ENCODE measurements at places on chromosomes 1 and 21.

DNA sequence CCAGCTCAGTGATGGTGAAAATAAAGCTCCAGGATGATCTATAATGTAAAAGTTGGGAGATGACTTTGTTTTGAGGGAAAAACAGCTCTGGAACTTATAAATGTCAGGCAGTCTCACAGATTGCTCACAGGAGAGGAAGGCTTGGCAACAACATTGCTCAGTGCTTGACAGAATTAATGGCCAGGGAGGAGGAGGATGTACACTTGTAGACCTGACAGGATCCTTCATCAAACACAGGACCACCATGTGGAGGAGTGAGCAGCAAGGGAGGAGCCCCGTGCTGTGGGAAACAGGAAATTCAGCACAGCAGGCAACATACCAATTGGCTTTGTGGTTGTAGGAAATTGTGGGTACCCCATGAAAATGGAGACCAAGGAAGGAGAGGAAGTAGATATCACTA is 291.8 kb upstream of the CAMK1G start:
- no peak for DNase-seq

DNA sequence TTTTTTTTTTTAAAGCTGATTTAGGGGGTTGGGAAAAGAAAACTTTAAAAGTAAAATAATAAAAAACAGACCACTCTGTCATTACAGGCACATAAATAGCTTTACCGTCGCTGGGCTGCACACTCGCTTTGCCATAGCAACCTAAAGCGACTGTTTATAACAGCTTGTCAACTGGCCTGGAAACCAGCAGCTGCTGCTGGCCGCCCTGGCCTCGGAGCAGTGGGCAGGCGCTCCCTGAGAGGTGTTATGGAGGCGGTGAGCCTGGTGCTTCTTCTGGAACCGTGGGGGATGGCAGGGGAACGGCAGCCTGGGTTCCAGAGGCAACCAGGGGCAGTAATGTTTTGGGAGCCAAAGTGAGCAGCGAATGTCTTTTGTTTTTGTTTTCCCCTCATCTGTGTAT is 45.7 kb downstream of the ATP2B4 start:
- no peak for DNase-seq

DNA sequence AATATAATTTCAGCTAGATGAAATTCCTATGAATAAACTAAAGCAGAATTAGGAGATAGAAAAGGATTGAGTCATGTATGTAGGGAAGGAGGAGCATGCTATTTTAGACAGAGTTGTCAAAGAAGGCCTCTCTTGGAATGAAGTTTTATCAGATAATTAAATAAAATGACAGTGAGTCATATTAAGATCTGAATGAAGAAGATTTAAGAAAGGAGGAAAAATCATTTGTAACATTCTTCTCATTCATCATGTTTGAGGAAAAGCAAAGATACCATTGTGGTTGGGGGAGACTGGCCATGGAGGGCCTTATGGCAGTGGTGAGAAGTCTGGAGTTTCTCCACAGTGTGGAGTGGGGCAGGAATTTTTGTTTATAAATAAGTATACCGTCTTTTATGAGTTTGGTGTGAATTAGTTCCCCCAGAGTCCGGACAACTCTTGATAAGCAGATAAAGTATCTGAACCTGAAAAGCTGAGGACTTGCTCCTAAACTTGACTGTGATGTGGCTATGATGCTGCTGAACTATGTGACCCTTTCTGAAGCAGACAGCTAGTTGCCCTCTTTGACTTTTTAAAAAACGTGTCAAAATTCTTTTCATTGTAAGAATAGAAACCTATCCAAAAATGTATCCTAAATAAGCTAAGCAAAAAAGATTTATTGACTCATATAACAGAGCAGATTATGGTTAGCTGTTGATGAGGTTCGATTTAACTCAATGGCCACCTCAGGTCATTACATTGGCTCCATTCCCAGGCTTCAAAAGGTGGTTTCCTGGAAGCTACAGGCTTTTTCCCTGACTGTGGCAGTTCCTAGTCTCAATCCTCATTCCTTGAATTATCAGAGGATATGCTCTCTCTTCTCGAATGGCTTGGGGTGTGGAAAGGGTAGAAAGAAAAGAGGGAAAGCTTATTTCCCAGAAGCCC is 90.8 kb downstream of the LHX9 start:
- no peak for DNase-seq

GRCh38 chr1:203017692-203018091 is 8.6 kb upstream of the PPFIA4 start:
- no peak for DNase-seq

GRCh38 chr1:22418312-22418711 is 33.3 kb upstream of the ZBTB40 start:
- no peak for DNase-seq

- no peak for DNase-seq
Observed at GRCh38 chr1:205719762-205720161, 30.2 kb downstream of the NUCKS1 start.

DNA sequence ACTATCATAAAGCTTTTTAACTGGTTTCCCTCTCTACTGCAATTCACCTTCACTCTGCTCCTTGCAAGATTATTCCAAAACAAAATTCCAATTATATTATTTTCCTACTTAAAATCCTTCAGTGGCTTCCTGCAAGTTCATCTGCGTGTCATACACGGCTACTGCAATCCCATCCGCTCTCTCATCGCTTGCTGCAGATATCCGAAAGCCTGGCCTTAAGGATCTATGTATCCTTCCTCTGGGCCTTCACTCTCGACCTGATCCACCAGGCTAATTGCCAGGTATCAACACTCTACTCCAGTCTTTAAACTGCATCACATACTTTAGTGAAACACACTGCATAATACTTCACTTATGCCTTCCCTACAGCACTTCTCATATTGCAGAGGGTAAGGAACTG is 44.0 kb downstream of the VAV3 start:
- no peak for DNase-seq

DNA sequence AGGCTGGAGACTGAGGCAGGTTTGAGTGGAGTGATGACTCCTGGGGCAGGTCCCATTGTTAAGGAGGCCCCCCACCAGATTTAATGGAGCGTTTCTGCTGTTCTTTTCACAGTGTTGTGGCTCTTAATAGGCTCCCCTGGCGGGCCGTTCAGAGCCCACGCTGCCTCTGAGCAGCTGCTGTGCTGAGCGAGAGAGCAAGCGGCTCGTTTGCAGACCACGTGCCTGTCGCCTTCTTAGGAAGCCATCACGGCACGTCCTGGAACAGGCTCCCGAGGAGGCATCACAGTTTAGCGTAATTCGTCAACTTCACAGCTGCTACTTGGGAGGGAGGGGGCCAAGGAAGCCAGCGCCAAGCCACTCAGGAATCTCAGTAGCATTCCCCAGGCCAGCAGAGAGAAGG is 70.5 kb upstream of the CTTNBP2NL start:
- no peak for DNase-seq

DNA sequence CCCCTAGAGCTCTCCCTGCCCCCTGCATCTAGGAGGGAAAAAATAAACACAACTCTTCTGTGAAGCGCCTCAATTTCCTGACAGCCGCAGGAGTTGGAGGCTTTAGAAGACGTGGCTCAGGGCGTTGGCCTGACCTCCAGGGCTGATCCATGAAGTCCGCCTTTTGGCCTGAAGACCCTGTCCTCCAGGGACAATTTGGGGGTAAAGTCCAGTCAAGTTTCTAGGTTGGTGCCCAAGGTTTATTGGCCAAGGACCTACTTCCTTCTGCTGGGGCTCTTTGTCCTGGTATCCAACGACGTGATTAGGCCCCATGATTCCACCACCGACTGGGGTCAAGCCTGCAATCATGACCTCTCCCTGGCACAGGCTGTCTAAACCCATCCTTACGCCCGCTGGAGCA is 54.9 kb downstream of the PTPRF start:
- DNase-seq, result no peak

- no peak for DNase-seq
Observed at GRCh38 chr1:164725401-164725800, 166.4 kb downstream of the PBX1 start.

GRCh38 chr1:173601588-173601987 is 1.3 kb downstream of the SLC9C2 start:
- no peak for DNase-seq

GRCh38 chr1:211775170-211775569 is 55.4 kb downstream of the LPGAT1 start:
- DNase-seq, result no peak

DNA sequence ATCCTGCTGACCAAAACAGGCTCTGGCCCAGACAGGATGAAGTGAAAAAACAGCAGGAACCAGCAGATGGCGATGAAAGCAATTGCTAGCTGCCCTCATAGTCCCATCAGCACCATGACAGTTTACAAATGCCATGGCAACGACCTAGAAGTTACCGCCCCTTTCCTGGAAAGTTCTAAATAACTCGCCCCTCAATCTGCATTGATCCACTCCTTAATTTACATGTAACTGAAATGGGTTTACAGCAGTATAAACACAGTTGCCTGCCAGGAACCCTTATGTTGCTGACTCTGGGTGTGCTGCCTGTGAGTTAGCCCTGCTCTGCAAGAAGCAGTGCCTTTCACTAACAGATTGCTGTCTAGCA is 65.5 kb upstream of the CR1L start:
- no peak for DNase-seq

GRCh38 chr1:222926566-222926965 is 111.7 kb downstream of the DISP1 start:
- no peak for DNase-seq

- DNase-seq, result no peak
Observed at GRCh38 chr1:185837711-185838110, 103.5 kb downstream of the HMCN1 start.

DNA sequence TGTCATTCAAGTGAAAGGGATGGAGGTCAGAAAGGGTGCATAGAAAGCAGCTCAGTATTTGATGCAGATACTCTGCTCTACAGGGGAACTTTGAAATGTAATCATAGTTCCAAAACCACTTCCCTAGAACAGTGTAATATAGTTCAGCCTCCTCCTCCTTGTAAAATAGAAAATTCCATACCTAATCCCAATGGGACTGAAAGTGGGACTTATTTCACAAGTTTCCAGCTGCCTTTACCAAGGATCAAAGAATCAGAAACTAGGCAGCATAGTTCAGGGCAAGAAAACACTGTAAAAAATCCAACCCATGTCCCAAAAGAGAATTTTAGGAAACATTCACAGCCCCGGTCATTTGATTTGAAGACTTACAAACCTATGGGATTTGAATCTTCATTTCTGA is 8.1 kb upstream of the TMCO2 start:
- DNase-seq, result no peak

DNA sequence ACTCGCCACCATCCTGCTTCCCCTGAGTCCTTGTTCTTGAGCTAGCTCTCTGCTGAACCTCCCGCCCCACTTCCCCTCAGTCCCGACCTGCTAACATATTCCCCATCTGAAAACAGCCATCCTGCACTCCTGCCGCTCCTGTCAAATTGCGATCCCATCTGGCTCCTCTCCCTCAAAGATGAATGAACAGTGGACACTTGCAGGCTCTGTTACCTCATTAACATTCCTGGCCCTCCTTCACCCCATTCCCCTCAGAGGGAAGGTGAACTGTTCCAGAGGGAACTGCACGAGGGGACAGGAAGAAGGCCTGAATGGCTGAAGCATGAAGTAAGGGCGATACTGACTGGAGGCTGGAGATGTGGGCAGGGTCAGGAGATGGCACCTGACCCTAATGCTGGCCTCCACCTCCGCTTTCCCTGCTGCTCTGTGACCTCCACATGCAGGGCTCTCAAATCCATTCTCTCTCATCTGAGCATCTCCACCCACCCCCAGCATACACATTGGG is 7.4 kb upstream of the CELSR2 start:
- DNase-seq, result no peak

DNA sequence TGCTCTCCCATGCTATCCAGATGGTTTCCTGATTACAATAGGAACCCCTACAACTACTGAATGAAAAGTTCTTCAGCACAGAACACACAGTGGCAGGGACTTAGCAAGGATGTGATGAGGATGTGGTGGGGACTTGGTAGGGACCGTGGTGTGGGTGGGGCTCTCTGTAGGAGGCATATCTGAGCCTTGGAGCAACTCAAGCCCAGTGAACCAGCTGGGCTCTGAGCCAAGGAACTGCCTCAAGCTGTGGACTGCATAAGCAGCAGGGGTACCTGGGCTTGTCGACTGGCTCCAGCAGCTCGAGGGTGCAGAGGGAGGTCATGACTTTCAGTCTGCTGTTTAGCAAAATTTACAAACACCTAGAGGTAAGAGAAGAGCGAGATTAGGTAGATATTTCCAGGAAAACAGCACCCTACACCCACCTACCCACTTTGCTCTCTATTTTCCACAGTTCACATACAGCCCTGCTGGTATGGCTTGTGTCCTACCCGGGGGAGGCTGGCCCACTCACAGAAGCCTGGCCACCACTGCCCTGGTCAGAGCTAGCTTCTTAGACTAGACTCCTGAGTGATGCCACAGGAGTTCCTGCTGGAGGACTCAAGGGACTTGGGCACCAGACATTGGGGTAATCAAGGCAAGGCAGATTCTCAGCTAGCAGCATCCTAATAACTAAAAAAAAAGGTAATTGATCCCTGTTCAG is 86.8 kb upstream of the GCLM start:
- DNase-seq, result no peak

- no peak for DNase-seq
Observed at GRCh38 chr1:231534703-231535159, 6.3 kb downstream of the TSNAX start.

- DNase-seq, result no peak
Observed at GRCh38 chr1:51421964-51422363, 91.6 kb upstream of the TTC39A start.

- DNase-seq, result no peak
Observed at GRCh38 chr1:74712881-74713280, 20.0 kb downstream of the CRYZ start.

GRCh38 chr1:39434797-39435395 is 56.5 kb upstream of the BMP8A start:
- DNase-seq, result no peak

DNA sequence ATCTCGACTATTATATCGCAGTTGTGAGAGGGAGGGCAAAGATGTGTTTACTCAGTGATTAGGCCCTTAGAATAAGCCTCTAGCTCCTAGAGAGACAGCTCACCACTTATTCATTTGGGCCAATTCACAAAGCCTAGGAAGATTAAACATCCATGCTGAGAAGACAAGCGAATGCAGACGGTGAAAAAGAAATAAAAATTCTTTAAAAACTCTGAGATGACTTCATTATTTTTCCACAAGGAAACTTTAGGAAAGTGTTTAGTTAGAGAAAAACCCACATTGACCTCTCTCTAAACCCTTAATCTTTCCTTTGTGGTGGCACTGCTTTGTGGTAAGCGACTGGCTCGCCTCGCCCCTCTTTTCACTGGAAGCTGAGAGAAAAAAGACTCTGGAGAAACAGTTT is 146.8 kb upstream of the DMRTA2 start:
- no peak for DNase-seq

DNA sequence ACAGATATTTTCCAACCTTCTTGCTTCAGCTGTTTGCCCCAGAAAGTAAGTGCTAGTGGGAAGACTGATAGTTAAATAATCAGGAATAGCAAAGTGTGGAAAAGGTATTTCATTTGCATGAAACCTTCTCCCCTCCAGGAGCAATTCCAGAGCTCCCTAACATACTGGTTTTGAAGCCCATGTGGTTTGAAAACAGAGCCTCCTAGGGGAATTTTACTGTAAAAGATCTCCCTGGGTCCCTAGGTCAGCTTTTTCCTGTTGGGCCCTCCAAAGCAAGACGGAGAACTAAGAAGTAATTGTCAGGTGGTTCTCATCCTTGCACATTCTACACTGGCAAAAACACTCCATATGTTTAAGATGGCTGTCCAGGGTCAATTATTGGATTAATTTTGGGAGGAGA is 218.7 kb upstream of the FOXD3 start:
- DNase-seq, result no peak

GRCh38 chr1:20076710-20077461 is 6.9 kb downstream of the PLA2G5 start:
- DNase-seq, result no peak

- DNase-seq, result no peak
Observed at GRCh38 chr1:31704271-31705079, 658 bp upstream of the COL16A1 start.

- no peak for DNase-seq
Observed at GRCh38 chr21:44650265-44650972, 4.0 kb downstream of the KRTAP12-4 start.

Measured in stimulated activated naive CD4-positive, alpha-beta T cell treated with Interleukin-2 at 50 U/mL for 16 hours (primary cell).